DMS53 (cell line): ENCODE measurements at places on chromosomes 12 and 14.
A peak's percentile ranks its signal among the peaks of the same experiment; 100 is the strongest.

GRCh38 chr12:109144224-109144623 is 27.8 kb downstream of the ACACB start:
- DNase-seq, result no peak

GRCh38 chr14:72560331-72560730 is 333.6 kb downstream of the DPF3 start:
- DNase-seq, result no peak

GRCh38 chr14:83208341-83208740 is 1674.7 kb upstream of the SEL1L start:
- peak; percentile 46 for DNase-seq

GRCh38 chr14:89616852-89617341 is 199.9 kb upstream of the FOXN3 start:
- peak; percentile 25 for DNase-seq

DNA sequence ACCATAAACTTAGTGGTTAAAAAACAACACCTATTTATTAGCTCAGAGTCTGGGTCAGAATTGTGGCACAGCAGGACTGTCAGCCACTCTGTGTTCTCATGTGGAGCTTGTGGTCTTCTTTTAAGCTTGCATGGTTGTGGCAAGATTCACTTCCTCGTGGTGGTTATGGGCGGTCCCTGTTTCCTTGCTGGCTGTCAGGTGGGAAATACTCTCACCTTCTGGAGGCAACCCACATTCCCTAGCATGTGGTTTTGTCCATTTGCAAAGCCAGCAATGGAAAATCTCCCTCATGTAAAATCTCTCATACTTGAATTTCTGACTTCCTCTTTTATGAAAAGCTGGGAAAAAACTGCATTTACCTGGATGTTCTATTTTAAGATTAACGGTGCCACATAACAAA is 229.8 kb downstream of the ALX1 start:
- DNase-seq, result no peak

GRCh38 chr14:65237941-65238340 is 135.6 kb upstream of the MAX start:
- no peak for DNase-seq

GRCh38 chr12:117444781-117445180 is 83.4 kb upstream of the NOS1 start:
- no peak for DNase-seq

DNA sequence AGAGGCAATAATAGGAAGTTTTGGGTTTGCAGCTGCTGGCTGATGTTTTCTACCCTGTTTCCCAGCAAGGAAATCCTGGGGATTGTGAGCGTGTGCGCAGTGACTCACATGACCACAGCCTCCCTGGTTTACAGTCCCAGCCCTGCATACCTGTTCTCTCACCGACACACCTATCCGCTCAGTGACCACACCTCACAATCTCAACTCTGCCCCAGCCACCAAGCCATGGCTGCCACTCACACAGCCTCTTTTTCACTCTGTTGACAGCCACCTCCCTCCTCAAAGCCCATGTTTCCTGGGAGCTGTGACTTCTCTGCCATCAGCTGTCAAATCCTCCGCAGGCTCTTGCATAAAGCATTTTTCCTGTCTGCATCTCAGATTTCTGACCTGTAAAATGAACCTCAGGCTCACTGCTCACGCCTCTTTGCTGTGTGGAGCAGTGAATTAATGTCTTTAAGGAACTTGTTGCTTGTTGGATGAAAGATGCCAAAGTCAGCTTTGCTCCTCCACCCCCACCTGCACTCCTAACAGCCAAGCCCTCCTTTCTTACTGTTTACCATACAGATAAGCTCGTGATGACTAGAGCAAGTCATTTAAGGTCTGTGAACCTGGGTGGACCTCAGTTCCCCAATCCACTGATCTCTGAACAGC is 43.5 kb downstream of the B4GALNT3 start:
- DNase-seq, result peak; percentile 94

- DNase-seq, result no peak
Observed at GRCh38 chr12:95774311-95775045, 16.1 kb downstream of the NTN4 start.

DNA sequence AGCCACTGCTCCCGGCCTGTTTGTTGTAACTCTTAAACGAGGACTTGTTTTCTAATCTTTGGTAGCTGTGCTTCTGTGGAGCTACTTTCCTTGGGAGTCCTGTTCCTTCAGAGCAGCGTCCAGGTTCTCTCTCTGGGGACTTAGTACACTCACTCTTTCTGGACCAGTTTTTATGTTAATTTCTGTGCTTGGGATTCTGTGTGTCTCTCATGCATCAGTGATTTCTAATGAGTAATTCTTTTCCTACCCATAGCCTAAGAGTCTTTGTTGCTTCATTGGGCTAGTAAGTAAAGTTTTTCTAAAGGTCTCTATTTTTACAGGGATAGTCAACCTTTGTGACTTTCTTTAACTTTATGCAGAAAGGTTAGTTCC is 289.3 kb downstream of the FBXL14 start:
- DNase-seq, result no peak

GRCh38 chr14:89303456-89304435 is 113.3 kb downstream of the FOXN3 start:
- peak; percentile 97 for DNase-seq

- peak; percentile 25 for DNase-seq
Observed at GRCh38 chr12:19894050-19894449, 454.8 kb downstream of the AEBP2 start.

- no peak for DNase-seq
Observed at GRCh38 chr12:3771853-3772252, 18.9 kb upstream of the CRACR2A start.

DNA sequence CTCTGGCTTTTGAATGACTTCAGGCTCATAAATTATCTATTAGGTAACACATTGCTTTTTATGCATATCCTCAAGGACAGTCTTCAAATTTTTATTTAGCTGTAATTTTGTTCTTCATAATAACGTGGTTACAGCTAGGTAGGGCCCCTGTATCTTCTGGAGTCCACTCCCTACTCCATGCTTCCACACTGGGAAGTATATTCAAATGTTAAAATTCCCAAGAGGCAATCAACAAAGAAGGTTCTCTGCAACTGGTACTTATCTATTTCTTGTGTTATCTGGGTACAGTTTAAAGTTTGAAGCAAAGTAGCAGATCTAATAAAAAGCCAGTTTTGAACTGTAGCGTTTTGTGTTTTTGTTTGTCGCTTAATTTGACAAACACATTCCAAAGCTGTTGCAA is 20.1 kb upstream of the BAZ1A start:
- no peak for DNase-seq

DNA sequence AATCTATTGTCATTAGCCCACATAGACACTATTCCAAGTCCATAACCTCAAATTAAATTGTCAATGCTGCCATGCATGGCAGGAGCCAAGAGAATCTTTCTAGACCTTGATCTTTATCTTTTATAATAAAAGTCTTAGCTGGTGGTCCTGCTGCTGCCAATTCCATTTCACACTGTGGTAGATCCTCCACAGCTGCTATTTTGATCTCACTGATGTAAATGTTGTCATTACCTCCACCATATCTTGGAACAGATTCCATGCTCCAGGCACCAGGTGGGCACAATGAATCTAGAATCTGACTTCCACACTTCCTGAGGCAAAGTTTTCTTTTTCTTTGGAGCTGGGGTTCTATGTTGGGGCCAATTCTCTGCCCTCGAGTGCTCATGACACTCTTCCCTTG is 161.2 kb downstream of the TMTC3 start:
- no peak for DNase-seq

DNA sequence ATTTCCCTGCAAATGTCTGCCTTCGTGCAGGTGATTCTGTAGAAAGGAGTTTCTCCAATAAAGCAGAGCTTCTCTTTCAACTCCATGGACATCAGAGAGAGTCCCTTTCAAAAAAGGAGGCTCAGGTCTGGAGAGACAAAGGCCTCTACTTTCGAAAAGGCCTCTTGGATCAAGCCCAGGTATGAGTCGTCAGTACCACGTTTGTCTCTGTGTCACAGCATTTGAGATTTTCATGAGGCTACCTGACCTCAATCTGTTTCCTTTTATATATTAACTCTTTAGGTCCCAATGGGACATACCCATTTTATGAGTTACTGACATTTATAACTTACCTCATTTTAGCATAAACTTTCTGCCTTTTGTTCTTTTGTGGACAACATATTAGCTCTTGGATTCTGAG is 290.8 kb downstream of the RPAP3 start:
- DNase-seq, result peak; percentile 44

DNA sequence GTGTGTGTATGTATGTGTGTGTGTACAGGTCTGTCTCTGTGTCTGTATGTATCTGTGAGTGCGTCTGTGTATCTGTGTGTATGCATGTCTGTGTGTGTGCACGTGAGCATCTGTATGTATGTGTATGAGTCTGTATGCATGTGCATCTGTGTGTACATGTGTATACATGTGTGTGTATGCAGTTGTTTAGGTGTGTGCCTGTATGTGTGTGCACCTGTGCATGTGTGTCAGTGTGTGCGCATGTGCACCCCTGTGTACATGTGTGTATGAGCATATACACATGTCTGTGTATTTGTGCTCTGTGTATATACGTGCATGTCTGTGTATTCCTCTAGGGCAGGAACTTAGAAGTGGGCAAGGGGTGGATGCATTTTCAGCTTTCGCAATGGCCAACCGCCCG is 116.0 kb downstream of the TMEM132C start:
- DNase-seq, result no peak

DNA sequence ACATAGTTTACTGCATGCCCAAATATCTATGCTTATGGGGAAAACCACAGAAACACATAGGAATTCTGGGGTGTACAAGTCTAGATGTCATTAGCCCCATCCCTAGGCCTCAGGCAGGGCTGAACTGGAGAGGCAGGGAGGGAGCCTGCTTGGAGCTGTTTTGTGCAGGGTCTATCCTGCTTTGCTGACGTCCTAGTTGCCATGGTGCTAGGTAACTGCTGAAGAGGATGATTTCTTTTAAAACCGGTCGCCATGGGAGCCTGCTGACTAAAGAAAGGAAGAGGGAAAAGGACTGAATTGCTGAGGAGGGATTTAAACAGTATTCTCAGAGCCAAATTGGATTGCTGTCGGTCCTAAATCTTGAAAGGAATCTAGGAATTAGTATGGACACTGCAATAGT is 10.7 kb downstream of the GPR19 start:
- DNase-seq, result peak; percentile 53

DNA sequence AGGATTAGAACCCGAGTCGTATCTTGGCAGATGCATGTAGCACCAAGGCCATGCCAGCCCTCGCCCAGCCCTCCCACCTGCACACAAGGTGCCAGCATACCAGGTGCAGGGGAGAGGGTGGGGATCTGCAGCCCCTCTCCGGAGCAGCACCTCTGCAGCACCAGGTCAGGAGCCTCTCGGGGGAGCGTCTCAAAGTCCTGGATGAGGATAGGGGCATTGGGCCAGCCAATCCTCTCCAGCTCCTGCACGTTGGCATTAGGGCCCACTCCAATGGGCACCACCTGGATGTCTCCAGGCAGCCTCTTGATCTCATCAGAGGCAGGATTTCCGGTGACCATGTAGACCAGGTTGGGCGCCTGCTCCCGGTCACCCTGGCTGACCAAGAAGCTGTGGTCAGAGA is 73.2 kb upstream of the ANO2 start:
- DNase-seq, result no peak

DNA sequence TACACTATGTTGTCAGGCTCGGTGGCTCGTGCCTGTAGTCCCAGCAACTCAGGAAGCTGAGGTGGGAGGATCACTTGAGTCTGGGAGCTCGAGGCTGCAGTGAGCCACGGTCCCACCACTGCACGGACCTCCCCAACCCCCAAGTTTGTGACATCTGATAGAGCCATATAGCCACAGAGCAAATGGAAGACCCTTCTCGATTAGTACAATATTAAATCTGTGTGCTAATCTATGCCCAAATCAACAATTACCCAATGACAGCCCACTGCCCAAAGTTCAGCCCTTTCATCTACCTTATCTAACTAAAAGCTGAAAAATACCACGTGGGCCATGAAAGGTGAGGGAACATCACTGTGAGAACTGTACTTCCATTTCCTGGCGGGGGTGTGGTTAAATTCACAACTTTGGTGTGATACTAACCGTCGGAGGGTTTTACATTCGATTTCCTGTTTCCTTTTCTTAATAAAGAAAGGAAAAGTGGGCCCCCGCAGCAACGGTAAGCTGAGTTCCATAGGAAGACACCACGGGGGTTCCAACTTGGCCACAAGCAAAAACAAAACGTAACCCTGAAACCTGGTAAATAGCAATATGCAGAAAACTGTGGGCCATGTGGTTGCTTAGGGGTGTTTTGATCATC is 31.2 kb upstream of the FOS start:
- DNase-seq, result no peak

DNA sequence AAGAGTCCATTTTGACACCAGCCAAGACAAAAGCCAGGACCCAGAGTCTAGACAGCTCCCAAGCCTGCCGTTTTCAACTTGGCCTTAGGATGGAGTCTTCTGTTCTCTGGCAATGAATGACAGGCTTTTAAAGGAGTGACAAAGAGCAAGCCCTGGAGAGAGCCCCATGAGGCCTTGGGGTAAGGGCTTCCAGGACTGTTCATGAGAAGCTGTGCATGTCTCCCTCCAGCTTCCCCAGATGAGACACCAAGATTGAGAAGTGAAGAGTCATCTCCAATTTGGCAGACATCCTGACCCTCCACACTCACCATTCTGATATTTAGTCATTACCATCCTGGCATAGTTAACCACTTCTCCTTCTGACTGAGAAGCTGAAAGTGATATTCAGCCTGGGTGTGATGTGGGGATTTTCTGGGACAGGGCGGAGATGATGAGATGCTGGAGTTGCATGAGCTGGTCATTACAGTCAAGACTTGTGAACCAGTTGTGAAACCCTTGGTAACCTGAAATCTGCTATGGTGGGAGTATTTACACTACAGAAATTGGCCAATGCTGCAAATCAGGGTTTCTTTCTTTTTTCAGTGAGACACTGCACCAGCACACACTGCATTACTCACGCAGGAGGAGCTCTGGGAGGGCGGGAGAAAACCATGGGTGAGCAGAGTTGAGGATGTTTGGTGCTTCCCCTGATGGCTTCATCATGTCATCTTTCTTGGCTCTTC is 77.8 kb downstream of the VCPKMT start:
- no peak for DNase-seq

DNA sequence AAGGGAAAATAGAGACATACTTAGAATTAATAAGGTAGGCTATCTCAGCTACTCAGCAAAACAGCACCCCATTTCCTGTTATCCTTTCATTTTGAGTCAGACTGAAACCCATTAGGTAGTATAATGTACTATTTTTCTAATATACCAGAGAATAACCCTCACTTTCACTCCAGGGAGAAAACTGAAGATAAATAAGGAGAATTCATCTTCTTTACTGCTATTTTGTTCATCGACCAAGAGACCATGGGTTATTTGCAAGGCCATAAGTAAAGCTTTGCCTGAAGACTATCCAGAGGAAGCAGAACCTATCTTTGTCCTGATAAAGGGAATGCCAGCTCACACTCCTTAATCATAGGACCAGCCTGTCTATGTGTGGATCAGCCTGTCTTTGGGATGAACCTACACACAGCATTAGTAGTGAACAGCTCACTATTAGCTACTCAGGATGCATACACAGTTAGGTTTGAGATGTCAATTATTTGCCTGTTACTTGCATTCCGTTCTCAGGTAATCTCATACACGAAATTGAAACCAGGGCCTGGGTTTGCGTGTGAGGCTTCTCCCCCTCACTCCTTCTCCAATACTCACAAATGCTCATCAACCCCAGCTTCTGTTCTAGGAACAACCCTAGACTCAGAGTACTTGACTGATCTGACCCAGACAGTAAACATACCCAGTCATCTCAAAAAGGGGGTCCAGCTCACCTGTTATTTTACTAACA is 124.4 kb downstream of the DAD1 start:
- DNase-seq, result no peak

GRCh38 chr14:94161981-94162380 is 12.1 kb upstream of the PPP4R4 start:
- no peak for DNase-seq

GRCh38 chr12:810671-811415 is 58.5 kb downstream of the WNK1 start:
- DNase-seq, result no peak

- DNase-seq, result no peak
Observed at GRCh38 chr14:93044556-93044955, 71.2 kb downstream of the ITPK1 start.
